Activated CD8-positive, alpha-beta T cell treated with anti-CD3 and anti-CD28 coated beads for 36 hours (primary cell): ENCODE measurements at places on chromosomes 7 and 10. TPM values are rescaled to one million over a fixed set of nuclear protein-coding genes. Genes with fewer than 3 reads are reported as not detected.

TRIM50 gene
- not detected for total RNA-seq

GRCh38 chr7:92634924-92635519 is 44.8 kb upstream of the FAM133B start:
- H3K36me3 ChIP-seq, result peaks cover 29% of the 10 kb centered on the region
- DNase-seq, result no peak
- H3K27ac ChIP-seq, result peak overlapping the region; percentile 96
- H3K4me1 ChIP-seq, result peaks cover 79% of the 10 kb centered on the region

PPP3CB gene
- 35.8 TPM for total RNA-seq

GRCh38 chr10:130662775-130663174 is 526.6 kb downstream of the GLRX3 start:
- no peak overlapping the region for H3K27ac ChIP-seq
- H3K4me1 ChIP-seq, result no peaks in the 10 kb centered on the region
- DNase-seq, result no peak
- H3K27me3 ChIP-seq, result no peaks in the 10 kb centered on the region
- H3K4me3 ChIP-seq, result no peak overlapping the region
- H3K36me3 ChIP-seq, result no peaks in the 10 kb centered on the region

DNA sequence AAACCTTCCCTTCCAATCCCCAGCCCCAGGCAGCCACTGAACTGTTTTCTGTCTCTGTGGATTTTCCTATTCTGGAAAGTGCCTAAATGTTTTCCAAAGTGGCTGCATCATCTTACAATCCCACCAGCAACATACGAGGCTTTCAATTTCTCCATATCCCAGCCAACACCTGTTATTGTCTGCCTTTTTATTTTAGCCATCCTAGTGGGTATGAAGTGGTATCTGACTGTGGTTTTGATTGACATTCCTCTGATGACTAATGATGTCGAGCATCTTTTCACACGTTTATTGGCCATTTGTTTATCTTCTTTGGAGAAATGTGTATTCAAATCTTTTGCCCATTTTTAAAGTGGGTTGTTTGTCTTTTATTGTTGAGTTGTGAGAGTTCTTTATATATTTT is 6.2 kb upstream of the SMC3 start:
- H3K4me1 ChIP-seq, result peaks cover 8% of the 10 kb centered on the region
- no peak overlapping the region for H3K27ac ChIP-seq
- no peak overlapping the region for H3K4me3 ChIP-seq
- DNase-seq, result no peak
- peaks cover 26% of the 10 kb centered on the region for H3K27me3 ChIP-seq
